ENCODE measurements at places on chromosomes 1 and 21.
A peak's percentile ranks its signal among the peaks of the same experiment; 100 is the strongest.

DNA sequence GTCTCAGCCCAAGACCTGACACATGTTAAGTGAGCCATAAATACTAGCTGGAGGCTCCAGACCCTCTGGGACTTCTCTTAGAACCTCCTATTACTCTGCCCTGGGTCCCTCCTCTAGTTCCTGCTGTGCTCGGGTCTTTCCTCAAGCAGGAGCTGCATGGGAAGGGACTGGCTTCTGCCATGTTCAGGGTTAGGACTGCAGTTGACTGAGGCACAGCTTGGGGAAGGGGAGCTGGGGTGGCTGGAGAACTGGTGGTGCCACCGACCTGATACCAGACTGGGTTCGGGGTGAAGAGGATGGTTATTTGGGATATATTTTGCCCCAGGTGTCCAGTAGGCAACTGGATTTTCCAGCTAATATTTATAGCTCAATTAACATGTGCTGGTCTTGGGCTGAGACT is 15.7 kb downstream of the HYI start:
- DNase-seq = peak; percentile 8

DNA sequence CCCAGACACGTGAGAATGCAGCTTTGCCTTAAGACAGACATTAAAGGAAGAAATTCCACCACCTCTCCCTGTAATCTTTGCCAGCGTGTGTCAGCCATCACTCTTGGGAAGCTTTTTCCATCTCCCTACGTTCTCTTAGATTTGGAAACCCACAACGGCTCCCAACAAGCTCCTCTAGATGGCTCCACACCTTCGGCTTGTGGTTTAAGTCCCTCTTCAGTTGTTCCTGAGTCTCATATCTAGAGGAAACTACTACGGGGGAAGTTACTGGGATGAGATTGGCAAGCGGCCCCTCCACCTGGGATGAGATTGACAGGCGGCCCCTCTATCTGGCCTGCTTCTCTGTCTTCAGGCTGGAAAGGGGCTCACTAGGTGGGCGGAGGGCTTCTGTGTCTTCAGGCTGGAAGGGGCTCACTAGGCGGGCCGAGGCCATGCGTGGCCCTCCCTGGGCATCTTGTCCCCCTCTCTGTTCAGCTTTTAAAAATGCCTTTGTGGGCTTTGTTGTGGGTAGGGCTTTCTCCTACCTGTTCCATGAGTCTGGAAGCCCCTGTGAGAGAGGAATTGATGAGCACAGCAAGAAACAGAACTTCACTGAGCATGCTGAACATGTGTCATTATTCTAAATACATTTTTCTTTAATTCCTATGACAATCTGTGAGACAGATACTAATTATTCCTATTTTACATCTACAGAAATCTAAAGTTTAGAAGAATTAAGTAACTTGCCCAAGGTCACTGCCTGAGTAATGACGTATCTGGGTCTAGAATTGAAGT is 670.5 kb downstream of the KIF26B start:
- DNase-seq = no peak

GRCh38 chr1:246677842-246678241 is 46.4 kb upstream of the SCCPDH start:
- DNase-seq = no peak

- DNase-seq = no peak
These were observed 8.2 kb downstream of the IGSF9 start for GRCh38 chr1:159937054-159937750.

DNA sequence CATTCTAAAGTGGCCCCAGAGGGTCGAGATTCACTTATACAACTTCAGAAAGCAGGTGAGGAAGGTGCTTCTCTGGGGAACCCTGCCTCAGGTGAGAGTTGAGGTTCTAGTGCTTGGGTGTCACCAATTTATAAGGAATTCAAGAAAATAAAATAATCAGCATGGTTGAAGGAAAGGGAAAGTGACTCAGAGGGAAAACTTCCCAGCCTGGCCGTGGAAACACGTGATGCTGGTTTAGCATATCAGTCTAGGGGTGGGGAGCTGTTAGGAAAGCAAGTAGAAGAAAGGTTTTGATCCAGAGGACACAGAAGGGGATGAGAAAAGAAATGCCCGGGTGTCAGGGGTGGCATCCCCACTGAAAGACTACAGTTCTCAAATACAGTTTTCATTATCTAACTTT is 37.7 kb upstream of the TMEM125 start:
- DNase-seq = no peak

DNA sequence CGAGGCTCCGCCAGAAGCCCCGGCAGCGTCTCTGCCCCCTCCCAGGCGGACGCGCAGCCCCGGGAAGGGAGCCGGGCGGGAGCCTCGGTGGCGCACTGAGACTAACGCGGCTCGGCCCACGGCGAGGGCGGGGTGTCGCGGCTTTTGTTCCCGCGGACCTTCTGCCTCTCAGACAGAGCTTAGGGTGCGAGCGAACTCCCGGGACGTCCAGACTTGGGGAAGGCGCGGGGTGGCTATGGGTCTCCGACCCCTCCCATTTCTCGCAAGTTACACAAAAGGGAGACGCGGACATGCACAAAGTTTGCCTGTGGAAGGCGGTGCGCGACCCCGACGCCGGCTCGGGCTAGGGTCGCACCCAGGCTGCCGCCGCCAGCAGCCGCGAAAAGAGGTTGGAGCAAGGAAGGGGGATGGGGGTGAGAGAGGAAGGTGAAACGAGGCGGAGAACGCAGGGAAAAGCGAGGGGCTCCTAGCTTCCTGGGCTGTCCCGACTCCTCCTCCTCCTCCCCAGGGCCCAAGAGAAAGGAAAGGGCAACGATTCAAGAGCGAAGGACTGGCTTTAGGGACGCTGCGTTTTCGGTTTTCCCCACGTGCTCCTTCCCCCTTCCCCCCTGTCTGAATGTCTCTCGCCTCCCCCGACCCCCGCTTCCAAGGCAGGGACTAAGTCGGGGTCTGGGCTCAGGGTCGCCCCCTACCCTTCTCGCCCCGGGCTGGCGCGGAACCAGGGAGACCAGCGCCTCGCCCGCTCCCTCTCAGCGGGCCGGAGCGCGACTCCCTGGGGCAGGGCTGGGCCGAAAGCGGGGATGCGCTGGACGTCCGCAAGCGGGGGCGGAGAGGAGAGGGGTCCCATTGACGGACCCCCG is 729 bp downstream of the APP start:
- peak; percentile 73 for DNase-seq

GRCh38 chr21:34704119-34704518 is 35.3 kb downstream of the CLIC6 start:
- no peak for DNase-seq

DNA sequence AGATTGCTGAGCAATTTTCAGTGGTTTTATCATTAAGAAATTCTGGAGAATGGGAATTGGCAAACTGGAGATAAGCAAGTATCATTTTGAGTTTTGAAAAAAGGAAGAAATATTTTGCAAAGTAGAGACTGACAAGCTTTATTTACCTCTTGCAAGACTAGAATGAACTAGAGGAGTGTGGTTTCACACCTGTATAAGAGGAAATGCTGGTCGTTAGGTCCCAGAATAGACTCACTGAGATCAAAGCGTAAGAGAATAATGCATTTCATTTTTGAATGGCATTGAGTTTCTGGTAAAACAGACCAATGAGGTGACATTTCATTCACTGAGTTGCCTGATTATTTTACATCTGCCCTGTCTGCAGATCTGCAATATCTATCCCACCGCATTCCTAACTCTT is 308.1 kb downstream of the ADGRL2 start:
- DNase-seq = no peak

DNA sequence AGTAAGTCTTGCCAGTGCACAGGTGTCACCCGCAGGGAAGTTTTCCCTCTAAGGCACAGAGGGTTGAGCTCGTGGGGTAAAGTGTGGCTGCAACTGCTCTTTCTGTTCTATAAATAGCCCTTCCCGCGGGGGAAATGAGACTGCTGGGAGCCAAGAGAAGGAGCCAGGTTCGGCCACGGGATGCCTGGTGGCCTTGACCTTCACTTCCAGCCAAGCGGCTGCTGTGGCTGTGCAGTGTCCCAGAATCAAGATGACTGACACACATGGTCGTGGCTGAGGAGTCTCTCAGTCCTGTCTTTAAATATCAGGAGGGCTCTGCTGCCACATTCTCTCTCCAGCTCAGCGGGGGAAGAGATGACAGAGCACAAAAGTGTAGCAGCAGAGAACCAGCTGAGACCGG is 154.1 kb upstream of the VAMP3 start:
- DNase-seq = no peak

Measured in femur (tissue), 1 donor.